Esophagus mucosa (tissue), 1 donor: ENCODE measurements at places on chromosomes 16 and 17.

GRCh38 chr17:12282056-12282455 is 261.4 kb downstream of the MAP2K4 start:
- ATAC-seq = no peak

- ATAC-seq = no peak
These were observed 3.0 kb downstream of the CHAD start for GRCh38 chr17:50465635-50466034.

- ATAC-seq = peak; percentile 45
These were observed 27.2 kb downstream of the CLEC16A start for GRCh38 chr16:10971560-10971961.

GRCh38 chr17:68860941-68861340 is 94.3 kb downstream of the ABCA8 start:
- no peak for ATAC-seq

DNA sequence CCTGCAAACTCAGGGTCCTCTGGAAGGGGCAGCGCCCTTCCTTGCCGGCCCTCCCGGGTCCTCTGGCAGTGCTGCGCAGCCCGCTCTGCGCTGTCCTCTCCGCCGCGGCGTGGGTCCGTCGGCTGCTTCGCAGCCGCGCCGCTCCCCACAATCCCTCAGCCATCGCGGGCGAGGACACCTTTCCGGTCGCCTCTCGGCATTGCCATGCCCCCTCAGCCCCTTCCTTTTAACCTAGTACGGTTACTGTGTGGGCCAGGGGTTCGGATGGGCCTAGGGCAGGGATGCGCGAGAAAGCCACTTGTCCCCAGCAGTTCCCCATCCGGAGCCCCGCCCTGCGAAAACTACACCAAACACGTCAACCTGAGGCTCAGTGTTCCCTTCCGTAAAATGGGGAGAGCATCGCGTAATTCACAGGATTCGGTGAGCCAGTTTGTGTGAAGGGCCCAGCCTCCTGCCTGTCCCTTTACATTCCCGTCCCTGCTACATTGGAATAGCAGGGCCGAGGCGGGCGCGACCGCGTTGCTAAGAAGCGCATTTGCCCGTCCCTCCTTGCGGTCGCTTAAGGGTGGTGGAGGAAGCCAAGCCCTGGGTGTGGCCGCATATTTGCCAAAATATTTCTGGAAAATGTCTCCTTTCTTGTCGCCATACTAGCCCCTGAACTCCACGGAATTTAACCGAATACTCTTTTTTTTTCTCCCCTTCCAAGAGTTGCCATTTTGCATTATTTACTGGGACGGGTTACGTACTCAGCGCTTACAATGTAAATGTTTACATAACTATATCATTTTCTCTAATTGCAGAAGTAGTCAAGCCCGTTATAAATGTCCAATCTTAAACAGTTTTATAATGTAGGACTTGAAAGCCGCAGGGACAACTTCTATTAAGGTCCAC is 13.2 kb downstream of the COPZ2 start:
- peak; percentile 18 for ATAC-seq

DNA sequence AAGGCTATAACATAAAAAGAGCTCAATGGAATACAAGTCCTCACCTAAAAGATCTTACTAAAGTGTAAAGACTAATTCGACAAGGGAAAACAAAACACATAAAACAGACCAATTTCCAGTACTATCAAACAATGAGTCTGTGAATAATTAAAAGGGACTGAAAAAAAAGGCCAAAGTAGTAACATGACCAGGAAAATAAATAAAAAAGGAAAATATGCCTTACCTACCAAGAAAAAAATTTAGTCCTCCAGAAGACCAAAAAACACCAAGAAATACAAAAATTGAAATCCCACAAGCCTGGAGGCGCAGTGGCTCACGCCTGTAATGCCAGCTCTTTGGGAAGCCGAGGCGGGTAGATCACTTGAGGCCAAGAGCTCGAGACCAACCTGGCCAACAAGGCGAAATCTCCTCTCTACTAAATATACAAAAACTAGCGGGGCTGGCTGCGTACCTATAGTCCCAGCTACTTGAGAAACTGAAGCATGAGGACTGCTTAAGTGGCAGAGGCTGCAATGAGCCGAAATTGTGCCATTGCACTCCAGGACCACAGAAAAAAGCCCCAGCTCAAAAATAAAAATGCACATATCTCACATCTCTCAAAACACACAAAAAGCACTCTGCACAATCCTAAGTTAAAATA is 60.8 kb downstream of the TEX14 start:
- ATAC-seq = no peak

DNA sequence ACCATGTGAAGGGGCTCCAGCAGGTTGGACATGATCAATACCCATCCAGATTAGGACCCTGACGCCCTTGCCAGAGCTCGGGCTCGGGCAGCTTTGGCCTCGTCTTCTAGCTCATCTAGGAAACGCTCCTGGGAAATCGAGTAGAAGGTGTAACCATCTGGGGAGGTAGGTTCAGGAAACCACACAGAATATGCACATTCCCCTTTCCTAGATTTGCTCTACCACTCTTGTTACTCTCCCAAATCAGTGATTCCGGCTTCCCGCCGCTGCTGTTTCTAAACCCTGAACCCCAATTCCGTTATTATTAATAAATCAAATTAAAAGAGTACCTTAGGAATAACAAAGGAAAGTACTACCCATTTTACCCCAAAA is 507 bp downstream of the COA3 start:
- no peak for ATAC-seq

DNA sequence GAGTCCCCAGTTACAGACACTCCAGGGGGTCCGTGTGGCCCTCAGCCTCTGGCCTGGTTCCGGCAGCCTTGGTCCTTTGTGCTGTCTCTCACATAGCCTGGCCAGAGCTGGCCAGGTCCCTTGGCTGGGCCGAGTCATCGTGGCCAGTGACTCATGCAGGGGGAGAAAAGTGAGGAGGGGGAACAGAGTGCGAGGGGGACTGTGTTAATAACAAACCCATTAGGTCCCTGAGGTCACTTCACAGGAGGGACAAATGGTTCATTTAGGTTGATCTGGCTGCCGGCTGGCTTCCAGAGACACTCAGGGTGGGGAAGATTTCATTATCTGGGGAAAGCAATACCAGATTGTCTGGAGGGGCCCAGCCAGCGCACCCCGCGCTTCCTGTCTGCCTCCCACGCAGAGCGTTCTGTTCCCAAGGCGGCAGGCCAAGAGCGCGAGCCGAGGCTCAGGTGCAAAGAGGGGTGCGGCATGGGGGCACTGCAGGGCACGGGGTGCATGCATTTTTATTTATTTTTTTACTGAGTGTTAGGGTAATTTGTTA is 223.1 kb downstream of the SEC14L1 start:
- ATAC-seq = no peak

- ATAC-seq = no peak
These were observed 3.5 kb downstream of the CENPX start for GRCh38 chr17:82018989-82019689.

DNA sequence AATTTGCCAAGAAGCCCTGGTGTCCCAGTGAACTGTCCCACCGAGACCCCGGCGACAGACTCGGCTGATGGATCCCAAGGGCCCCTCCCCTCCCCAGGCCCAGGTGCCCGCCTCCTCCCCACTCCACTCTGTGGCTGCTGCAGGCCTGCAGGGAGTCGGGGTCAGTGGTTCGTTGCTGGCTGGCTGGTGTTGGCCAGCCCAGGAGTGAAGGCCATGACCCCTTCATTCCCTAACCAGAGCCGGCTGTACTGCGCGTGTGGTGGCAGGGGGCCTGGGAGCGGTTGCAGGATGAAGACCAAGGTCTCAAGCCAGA is 9.2 kb upstream of the TBX2 start:
- ATAC-seq = no peak

DNA sequence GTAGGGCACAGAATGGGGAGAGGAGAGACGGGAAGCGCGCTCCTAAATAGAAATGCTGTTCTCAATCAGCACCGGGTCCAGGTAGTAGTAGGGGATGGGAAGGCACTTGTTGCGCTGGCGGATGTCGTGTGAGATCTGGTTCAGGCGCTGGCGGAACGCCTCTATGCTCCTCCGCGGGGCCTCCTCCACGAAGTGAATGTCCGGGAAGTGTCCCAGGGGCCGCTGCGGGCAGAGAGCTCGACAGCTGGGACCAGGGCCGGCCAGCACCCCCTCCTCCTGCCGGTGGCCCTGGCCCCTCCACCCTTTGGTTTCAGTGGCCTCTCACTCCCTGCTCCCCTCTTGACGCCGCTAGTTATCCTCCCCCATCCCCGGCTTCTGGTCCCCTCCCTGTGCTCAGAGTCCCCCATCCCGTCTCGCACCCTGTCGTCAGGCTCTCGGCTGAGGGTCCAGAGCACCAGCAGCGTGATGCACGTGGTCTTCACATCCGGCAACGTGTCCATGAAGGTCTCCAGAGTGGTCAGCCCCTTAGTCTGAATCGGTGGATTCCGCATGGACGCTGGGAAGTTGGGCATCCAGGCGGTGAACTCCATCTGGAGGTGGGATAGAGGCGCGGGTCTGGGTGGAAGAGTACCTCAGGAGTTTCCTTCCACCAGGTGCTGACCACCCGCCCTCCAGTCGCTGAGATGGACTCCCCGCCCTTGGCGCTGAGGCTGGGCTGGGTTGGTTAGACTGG is 14.6 kb downstream of the ALOX12B start:
- ATAC-seq = no peak

DNA sequence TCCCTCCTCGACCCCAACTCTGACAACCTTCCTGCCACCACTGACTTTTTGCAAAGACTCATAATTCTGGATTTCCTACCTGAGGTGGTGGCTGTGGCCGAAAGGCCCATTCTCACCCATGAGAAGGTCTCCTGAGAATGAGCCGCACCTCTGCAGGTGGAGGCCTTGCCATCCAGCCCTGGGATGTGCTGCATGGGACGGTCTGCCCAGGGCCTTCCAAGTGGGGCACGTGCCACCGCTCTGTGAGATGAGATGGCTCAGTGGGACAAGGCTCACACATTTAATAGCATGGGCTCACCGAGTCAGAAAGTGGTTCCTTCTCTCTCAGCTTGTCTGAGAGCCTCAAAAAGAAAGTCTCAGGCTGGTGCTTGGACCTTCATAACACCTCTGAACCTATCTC is 112.8 kb downstream of the AMFR start:
- no peak for ATAC-seq

DNA sequence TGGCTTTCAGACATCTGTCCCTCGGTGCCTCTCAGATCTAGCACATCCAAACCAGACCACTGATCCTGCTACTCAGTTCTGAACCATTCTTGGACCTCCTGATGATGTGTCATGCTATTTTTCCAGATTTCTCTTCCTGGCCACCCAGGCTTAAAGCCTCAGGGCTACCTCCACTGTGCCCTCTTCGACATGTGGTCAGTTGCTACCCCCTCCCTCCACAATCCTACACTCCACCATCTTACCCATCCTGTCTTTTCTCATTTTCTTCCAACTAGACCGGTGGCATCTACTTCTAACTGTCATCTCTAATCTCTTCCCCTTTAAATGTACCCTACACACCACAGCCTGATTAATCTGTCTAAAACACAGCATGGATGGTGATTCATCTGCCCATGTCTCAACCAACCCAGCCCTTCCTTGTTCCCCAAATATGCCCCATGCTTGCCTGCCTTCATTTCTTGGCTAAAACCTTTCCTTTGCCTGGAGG is 478.6 kb downstream of the SLC39A11 start:
- ATAC-seq = peak; percentile 80

DNA sequence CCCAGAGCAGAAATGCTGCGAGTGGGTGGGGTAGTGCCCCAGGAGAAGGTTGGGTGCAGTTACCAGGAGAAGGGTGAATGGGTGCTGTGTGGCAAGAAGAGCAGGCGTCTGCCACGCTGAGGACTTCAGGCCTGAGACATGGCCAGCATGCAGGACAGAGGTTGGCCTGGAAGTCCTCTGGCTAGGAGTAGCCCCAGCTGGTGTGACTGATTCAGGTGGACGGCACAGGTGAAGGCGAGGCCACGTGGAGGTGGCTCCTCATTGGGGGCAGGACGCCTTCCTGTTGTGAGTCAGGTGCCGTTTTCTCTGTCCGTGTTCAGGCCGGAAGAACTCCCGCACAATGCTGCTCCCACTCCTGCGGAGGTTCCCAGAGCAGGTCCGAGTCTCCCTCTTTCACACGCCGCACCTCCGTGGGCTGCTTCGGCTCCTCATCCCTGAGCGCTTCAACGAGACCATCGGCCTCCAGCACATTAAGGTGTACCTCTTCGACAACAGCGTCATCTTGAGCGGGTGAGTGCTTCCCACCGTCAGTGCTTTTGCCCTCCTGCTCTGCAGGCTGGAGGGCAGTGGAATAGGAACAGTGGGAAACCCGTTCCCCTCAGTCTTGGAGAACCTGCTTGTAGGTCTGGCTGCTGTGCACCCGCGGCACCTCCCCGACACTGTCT is 20.7 kb downstream of the PGS1 start:
- ATAC-seq = no peak

DNA sequence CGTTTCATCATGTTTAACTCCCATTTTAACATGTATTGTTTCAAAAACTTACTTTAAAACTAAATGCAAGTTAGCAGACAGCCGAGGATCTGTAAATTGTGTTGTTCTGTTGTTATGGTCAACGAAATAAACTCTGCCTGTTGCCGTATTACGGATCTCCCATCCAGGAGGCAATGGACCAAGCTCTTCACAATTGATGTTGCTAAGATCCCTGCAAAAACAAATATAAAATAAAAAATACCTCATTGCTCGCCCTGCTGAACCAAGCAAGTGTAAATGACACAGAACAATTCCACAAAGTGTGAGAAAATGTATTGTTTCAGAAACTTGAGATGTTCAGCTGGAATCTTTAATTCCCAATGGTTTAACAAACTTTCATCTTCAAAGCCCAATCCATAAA is 65.0 kb downstream of the CEP95 start:
- no peak for ATAC-seq

DNA sequence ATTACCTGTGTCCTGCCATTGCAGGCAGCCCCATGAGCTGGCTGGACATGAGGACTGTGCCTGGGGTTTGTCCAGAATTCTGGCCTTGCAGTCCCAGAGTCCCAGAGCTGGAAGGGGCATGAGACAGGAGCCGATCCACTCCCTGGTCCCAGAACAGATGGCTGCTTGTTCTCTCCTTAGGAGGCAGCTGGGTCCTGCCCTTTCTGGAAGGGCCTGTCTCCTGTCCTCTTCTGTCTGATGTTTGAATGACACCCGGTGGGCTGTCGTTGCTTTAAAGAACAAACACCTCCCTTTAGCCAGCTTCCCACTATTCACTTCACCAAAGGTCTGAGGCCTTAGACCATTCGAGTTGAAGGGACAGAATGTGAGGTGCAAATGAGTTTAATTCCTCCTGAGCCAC is 63.8 kb downstream of the RAP1GAP2 start:
- ATAC-seq = no peak

- no peak for ATAC-seq
These were observed 3.5 kb downstream of the WDR81 start for GRCh38 chr17:1727876-1728630.

DNA sequence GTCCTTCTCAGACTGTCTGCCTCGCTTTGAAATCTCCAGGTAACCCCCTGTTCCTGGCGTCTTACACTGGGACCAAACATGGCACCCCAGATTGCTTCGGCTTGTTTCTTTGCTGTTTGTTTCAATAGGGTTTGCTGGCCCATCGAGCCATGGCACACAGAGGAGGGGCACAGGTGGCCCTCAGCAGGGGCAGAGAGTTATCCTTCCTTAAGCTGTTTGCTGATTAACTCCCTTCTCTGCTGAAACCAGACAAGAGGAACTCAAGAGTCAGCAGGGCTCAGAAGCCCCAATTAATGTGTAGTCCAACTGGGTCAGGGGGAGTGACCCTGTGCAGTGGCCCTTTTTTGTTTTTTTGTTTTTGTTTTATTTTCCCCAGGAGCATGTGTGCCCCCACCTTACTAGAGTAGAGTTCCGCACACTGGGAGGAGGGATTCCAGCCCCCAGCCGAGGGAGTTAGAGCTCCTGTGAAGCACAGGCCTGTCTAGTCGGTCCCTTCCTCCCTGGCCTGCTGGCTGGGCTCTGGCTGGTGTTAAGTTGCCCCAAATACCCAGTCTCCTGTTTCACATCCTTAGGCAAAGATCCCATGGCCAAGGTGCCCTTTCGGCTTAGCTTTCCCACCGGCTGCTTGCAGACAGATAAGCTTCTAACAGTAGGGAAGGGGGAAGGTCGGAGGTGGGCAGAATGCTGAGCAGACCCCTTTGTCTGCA is 39.3 kb downstream of the YPEL2 start:
- no peak for ATAC-seq
